ENCODE measurements at places on chromosomes 2 and 18.
A peak's percentile ranks its signal among the peaks of the same experiment; 100 is the strongest.

- no peak for DNase-seq
Observed at GRCh38 chr2:177237932-177238331, 25.3 kb downstream of the HNRNPA3 start.

- no peak for DNase-seq
Observed at GRCh38 chr2:142875010-142875409, 2.5 kb upstream of the KYNU start.

GRCh38 chr2:176934869-176935415 lies 277.7 kb upstream of the HNRNPA3 start:
- DNase-seq = no peak

- no peak for DNase-seq
Observed at GRCh38 chr2:152083202-152083875, 15.5 kb downstream of the CACNB4 start.

GRCh38 chr2:15173501-15173900 lies 387.6 kb downstream of the NBAS start:
- DNase-seq = no peak

GRCh38 chr2:118134650-118135049 lies 46.4 kb downstream of the INSIG2 start:
- no peak for DNase-seq

DNA sequence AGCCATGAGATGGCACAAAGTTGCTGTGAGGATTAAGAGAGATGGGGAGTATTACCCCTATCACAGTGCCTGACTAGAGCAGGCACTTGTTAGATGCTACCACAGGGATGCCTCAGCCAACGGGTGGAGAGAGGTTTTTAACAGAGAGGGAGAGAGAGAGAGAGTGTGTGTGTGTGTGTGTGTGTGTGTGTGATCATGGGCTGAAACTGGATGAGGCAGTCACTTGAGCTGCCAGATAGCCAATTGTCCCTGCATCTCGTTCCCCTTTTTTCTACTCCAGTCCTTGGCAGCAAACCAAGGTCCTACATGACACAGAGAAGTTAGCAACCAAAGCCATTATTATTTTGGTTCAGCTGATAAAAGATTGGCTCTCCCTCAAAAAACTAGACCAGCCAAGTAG lies 3.0 kb downstream of the CD8A start:
- DNase-seq = no peak

GRCh38 chr2:120865656-120866055 lies 130.0 kb downstream of the GLI2 start:
- DNase-seq = no peak

- DNase-seq = no peak
Observed at GRCh38 chr18:49524951-49525350, 36.9 kb upstream of the LIPG start.

GRCh38 chr2:3476321-3476984 lies 42.9 kb downstream of the ADI1 start:
- DNase-seq = no peak

GRCh38 chr18:49162226-49162864 lies 211.6 kb upstream of the SMAD7 start:
- DNase-seq = no peak

GRCh38 chr2:79511320-79511951 lies 1.4 kb upstream of the CTNNA2 start:
- DNase-seq = peak; percentile 72

DNA sequence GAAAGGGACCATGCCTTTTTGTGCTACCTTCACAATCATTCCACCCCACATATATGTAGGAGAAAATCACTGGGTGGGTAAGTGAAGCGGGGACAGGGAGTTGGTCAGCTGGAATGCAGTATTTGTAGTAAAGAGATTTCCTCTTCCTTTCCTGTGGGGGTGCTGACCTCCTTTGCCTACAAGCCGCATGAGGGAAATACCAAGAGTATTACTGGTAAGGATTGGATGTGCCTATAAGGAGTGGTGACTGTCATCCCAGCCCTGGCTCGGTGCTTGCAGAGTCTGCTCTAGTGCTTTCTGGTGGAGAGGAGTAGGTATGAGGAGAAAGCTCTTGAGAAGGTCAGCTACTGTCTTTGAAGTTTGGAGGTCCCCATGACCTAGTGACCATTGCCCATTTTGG lies 324.6 kb downstream of the HRH4 start:
- no peak for DNase-seq

- no peak for DNase-seq
Observed at GRCh38 chr18:6595666-6596065, 133.8 kb upstream of the ARHGAP28 start.
